Heart left ventricle (tissue), 16 donors: ENCODE measurements at places on chromosomes 3 and 15. TPM values are rescaled to one million over a fixed set of nuclear protein-coding genes. Genes with fewer than 3 reads are reported as not detected.

FSIP1 gene
- 2.0 TPM for total RNA-seq

- DNase-seq: no peak
Observed at GRCh38 chr3:68893600-68894239, 38.6 kb downstream of the TAFA4 start.

- no peak for DNase-seq
Observed at GRCh38 chr3:152139651-152140050, 129.1 kb upstream of the MBNL1 start.

ZMYND10 gene
- total RNA-seq: not detected

DNA sequence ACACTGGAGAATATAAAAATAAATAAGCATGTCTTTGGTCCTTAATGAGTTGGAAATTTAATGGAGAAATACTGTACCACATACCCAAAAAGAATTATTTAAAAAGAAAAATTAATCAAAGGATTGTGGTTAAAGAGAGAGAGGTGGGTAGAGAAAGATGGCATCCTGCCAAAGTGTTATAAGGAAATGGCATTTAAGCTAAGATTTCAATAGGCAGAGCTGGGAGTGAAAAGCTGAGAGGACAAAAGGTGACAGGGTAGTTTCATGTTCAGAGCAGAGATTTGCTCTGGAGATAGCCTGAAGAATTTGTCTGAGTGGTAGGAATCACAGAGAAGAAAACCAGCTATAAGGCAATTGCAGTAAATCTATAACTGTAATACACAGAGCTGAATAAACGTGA is 181.0 kb downstream of the SI start:
- no peak for DNase-seq

DNA sequence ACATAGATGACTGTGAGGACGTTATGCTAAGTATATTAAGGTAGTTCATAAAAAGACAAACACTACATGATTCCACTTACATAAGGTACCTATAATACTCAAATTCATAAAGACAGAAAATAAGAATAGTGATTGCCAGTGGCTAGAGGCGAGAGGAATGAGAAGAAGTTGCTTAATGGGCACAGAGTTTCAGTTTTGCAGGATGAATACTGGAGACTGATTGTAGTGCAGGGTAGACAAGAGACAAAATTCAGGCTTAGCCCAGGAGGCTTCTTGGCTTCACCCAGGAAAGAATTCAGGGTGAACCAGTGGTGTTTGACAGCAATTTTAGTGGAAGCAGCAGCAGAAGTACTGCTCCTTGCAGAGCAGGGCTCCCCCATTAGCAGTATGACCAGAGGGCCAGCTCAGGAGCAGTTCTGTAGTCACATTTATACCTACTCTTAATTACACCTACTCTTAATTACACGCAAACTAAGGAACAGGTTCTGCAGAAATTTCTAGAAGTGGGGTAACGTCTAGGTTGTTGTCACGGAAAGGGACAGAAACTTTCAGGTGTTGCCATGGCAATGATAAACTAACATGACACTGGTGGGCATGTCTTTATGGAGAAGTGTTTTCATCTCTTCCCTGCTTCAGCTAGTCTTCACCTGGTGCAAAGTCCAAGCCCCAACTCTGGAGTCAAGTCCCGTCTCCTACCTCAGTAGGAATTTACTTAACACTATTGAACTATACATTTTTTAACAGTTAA is 55.2 kb downstream of the TBL1XR1 start:
- no peak for DNase-seq

CTXND1 gene
- total RNA-seq: 6.8 TPM

RARRES1 gene
- 69.4 TPM for total RNA-seq
